Left forelimb (tissue), 1 donor: ENCODE measurements at places on chromosomes 12 and 14.

DNA sequence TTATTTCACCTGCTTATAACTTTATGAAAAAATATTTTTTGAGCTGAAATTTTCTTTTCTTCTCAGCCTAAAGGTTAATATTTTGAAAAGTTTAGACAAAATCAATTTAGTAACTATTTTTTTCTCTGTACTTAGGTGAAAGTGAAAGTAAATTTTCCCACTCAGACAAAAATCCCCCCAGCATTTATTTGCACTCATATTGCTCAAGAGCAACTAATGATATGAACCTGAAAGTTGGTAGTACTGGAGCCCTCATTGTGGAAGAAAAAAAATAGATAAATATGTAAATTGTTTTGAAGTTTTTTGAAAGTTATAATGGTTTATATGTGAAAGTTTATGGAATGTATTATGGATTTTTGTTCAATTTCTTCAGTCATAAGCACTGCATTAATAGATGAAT, 1005.9 kb upstream of the ATXN7L3B start:
- DNase-seq, result no peak

DNA sequence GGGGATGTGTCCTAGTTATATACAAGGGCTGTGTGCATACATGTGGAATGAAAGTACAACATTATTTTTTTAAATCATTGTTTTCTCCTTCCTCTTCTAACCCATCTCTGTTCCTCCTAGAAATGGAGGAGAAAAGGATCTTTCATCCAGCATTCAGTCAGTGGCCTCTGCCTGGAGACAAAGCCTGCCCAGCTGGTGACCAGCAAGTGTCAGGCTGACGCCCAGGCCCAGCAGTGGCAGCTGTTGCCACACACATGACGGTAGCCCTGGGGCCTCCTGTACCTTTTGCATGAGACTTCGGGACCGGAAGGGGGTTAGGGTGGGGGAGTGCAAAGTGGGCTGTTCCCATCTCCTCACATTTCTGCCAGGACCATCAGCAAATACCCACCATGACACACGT, 46.2 kb downstream of the ERH start:
- no peak for DNase-seq

DNA sequence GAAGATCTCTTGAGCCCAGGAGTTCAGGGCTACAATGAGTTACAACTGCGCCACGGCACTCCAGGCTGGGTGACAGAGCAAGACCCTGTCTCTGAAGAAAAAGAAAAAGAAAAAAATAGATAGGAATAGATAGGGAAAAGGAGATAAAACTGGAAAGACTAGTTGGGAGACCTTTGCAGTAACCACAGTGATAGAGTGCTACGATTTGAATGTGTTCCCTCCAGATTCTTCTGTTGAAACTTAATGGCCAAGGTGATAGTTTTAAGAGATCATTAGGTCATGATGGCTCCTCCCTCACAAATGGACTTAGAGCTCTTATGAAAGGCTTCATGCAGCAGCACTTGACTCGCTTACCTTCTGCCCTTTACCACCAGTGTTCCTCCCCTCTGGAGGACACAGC, 13.5 kb upstream of the ATF1 start:
- no peak for DNase-seq

- DNase-seq, result no peak
Observed at GRCh38 chr12:41053046-41053445, 135.1 kb upstream of the PDZRN4 start.

DNA sequence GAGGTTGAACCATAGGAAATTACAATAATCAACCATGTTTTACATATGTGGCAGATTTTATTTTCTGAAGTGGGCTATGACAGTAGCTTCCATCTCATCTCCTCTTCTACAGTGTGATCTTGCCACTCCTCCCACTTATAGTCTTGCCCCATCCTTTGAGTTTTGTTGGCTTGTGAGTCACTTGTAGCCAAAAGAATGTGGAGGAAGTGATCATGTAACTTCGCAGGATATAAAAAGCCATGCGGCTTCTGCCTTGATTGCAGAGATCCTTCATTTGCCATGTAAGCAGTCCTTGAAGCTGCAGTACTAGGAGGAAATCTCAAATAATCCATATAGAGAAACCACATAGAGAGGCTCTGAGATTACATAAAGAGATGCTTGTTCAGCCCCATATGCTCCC, 13.7 kb upstream of the ZNF84 start:
- DNase-seq, result no peak

- no peak for DNase-seq
Observed at GRCh38 chr12:13661005-13661887, 320.2 kb downstream of the GRIN2B start.

DNA sequence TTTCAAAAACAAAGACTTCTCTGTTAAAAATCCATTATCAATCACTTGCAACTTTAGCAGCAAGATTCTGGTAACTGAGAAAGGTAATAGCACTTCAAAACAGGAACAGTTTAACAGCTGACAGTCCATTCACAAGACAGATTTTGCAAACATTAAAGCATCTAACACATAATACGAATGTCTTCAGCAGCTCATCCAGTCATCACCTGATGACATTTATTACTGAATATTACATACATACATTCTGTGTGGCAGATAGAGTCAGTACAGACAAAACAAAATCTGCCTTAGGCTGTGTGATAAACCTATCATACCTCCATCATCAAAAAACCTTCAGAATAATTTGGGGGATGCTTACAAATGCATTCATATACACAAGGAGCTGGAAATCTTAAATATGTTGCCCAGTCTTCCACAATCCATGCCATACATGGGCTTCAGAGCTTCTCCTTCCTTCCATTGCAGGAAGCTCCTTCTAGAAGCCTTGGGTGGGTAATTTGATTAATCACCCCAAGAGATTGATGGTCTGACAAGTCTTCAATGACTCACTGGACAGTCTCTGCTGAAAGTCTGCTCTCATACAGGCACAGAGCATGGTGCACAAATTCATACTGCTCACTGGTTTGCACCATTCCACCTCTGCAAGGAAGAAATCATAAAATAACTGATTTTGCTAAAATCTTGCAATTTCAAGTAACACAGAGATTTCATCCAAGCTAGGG, 1.6 kb upstream of the PTPRB start:
- no peak for DNase-seq

DNA sequence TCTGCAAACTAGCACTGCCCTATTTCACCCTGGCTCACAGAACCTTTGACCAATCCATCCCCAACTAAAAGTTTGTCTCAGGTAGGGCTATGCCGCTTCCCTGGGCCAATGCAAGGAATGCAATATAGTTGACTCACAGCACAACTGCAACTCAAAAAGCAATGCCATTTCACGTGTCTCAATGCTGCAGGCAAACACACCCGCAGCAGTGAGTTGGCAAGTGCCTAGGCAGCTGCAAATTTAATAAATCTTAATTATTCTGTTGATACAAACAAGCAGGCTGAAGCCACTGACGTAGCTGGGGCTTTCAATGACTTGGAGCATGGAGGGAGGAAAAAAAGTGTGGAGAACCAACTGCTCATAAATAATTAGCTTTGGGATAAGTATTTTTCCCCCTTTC, 87.9 kb downstream of the SYNE3 start:
- no peak for DNase-seq

GRCh38 chr14:33790996-33791395, 159.9 kb downstream of the EGLN3 start:
- DNase-seq, result no peak

GRCh38 chr14:103343905-103344797, 10.1 kb downstream of the EIF5 start:
- DNase-seq, result no peak

DNA sequence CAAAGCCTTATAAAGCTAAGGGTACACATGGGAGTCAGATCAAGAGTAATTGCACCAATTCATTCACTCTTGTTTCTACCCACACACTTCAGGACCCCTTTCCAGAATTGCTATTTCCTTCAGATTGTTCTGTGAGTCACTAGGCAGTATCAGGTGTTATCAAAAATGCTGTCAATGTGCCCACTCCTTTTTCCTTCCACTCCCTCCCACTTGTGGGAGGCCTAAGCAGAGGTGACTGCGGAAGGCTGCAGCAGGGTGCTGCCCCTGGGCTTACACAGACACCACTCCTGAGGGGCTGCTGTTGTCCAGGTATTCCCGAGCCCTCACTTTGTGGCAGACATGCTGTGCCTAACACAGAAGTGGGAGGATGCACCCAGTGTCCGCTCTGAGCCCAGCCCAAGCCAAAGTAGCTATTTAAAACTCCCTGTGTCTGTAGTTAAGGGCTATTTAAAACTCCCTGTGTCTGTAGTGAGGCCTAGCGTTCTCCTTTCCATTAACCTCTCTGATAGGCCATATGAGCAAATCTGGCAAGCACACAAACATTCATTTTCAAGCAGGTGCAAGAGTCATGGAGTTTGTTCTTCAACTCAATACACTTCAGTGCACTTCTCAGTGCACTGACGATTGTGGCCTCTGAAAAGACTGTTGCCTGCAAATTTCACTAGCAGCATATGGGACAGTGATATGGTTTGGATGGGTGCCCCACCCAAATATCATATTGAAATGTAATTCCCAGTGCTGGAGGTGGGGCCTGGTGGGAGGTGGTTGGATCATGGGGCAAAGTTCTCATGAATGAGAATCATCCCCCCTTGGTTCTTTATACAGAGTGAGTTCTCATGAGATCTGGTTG, 117.8 kb downstream of the PHLDA1 start:
- DNase-seq, result no peak

DNA sequence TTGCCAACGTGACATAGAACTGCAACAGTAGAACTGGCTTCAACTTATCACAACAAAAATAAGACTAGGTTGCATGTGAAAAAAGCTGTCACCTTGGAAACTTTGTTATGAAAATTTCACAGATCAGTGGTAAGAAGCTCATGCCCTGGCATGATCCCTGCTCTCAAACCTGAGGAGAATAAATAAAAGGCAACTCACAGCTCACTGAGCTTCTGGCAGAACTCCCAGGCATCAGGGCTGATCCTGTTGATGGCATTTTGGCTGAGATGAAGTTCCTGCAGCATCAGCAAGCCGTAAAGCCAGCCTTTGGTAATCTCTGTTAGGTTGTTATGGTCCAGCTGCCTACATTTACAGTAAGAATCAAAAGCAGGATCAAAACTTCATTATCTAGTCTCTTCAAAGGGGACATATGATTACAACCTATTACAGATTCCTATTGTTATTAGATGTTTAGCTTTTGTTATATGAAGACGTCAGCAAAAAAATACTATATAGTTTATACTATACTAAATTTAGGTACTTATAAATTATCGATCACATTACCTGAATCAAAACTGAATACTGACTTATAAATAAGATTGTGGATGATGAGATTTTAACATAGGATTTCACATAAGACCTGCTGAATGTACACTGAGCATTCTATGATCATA, 32.0 kb downstream of the LRIG3 start:
- DNase-seq, result no peak

GRCh38 chr14:98309591-98309990, 962.4 kb downstream of the BCL11B start:
- no peak for DNase-seq

DNA sequence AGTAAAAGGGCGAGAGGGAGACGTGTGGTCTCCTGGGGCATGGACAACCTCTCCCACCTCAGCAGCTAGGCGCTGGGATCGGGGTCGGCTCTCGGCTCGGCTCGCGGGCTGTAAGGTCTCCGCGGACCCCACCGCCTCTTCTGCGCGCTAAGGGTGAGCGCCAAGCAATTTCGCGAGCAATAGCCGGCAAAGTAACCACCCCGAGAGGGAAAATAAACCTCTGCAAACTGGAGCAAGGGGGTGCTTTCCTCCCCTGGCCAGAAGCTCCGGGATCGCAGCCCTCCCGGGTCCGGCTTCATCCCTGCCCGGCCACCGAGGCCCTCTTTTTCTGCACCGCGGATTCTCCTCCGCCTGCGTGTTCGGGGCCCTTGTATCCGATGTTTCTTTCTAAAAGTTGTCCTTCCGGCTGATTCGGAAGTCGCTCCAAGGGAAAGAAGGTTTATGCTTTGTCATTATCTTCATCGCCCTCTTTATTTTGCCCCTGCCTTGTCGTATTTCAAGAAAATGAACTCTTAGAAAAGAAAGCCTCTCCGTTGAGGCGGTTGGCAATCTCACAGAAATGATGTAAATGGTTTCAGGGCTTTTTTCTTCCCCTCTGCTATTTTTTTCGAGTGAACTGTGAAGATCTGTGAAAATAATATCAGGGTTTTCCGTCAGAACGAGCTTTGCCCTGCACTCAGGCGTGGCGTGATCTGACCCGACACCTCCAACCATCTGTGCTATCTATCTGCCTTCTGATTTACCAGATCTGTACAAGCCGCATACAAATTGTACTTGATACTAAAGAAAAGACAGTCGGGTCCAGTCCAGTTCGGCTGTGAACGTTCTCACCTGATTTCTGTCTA, 1.7 kb upstream of the SIX6 start:
- DNase-seq, result no peak

DNA sequence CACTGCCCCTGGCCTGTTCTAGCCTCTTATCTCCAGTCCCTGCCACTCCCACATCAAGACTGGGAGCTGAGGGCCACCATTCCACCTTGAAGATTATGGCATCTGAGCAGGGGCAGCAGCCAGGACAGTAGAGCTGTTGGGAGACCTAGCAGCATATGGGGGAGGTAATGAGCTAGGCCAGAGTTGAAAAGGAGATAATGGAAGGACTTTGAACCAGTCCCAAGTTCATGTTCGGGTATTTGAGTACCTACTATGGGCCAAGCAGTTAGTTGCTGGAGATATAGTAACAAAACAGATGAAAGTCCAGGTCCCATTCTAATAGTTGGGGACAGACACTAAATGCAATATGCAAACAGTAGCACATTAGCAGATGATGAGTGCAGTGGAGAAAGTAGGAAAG, 151.5 kb downstream of the PLXNC1 start:
- no peak for DNase-seq

GRCh38 chr14:61512026-61512834, 183.1 kb upstream of the HIF1A start:
- no peak for DNase-seq

GRCh38 chr12:20557096-20557495, 138.0 kb upstream of the SLCO1C1 start:
- no peak for DNase-seq

DNA sequence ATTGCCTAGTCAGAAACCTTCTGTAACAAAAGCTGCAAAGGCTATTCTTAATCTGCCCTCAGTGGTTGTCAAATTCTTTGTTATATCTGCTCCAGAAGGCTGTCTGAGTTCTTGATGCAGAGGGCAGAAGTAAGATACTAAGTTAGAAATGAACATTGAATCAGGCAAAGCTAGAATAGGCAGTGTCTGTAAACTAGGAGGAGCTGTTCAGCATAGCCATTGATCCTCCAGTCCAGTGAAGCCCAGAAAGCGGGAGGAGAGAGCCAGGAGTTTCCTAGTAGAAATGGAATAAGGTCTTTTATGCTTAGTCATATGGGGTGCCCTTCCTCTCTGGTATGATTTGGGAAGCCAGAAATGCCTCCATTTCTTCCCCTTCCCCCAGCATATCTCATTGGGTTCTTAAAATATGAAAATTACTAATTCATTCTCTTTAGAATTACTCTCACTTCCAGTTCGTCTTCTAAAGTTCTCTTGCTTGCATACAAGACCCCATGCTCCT, 76.2 kb downstream of the APAF1 start:
- DNase-seq, result no peak

DNA sequence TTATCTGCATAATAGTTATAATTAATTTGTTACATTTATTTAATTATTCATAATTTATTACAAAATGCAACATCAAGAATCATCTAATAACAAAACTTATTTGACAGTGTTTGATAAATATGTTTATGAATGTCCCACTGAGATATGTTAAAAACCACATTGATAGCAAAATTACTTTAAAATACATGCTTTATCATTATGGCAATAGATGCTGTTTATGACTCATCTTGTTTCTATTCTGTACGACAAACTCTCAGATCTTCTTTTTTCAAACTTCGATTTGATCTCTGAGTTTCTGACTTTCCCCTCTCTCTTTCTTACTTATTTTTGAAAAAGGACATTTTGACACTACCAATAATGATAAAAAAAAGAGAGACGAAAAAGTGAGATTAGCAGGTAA, 56.8 kb upstream of the LRRK2 start:
- no peak for DNase-seq

- peak; percentile 87 for DNase-seq
Observed at GRCh38 chr12:57836442-57837375, 9.8 kb downstream of the CTDSP2 start.
